ENCODE measurements at places on chromosomes 11 and 22. TPM values are rescaled to one million over a fixed set of nuclear protein-coding genes. Genes with fewer than 3 reads are reported as not detected.

Gene PSMC3
- total RNA-seq, result 665 TPM

Gene FJX1
- 38.3 TPM for total RNA-seq

Gene C11orf86
- not detected for total RNA-seq

Gene RAB3IL1
- total RNA-seq, result 8.5 TPM

Gene GRAP2
- total RNA-seq, result not detected

Gene DENND6B
- 1.2 TPM for total RNA-seq

Gene CDKN1C
- 32.5 TPM for total RNA-seq

Gene EMID1
- total RNA-seq, result 0.24 TPM

Gene TTC36
- not detected for total RNA-seq

Gene C11orf87
- total RNA-seq, result not detected

GRCh38 chr11:77503006-77503405 is 29.1 kb upstream of the PAK1 start:
- peak; percentile 11 for DNase-seq

- no peak for DNase-seq
Observed at GRCh38 chr22:20867179-20868024, 8.6 kb downstream of the SNAP29 start.

DNA sequence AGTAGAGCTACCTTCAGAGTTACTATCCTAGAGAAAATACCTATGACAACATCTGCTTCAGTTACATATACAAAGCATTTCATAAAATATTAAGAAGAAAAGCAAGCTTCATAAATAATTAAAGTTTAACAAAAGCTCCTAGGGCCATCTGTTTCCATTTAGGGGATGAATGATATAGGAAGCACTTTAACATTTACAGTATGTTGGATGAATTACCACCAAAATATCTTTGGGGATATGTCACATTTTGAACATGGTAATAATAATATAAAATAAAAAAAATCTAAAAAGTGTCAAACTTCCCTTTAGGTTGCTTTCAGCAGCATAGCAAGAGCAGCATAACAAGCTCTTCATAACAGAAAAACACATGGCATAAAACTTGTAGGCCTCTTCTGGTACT is 104.6 kb downstream of the ATG16L2 start:
- DNase-seq, result no peak

DNA sequence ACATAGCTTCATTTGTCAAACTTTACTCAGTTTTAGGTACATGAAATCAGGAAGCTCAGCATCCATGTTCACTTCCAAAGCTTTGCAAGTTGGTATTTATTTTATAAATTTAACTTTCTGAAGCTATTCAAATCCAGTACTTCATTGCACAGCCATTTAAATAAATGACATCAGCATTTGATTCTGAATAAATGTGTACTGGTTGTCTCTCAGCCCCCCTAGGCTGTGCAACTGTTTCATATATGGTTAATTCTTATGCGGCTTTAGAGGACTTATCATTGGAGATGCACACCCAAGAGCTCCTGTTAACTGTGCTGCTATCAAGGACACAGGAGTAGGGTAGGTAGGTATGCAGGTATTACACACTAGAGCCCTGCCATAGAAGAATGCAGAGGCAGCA is 325.1 kb downstream of the SOX6 start:
- no peak for DNase-seq

- DNase-seq, result peak; percentile 75
Observed at GRCh38 chr11:76524919-76525318, 80.1 kb downstream of the EMSY start.

- peak; percentile 76 for DNase-seq
Observed at GRCh38 chr11:114307524-114308203, 11.5 kb downstream of the NNMT start.

DNA sequence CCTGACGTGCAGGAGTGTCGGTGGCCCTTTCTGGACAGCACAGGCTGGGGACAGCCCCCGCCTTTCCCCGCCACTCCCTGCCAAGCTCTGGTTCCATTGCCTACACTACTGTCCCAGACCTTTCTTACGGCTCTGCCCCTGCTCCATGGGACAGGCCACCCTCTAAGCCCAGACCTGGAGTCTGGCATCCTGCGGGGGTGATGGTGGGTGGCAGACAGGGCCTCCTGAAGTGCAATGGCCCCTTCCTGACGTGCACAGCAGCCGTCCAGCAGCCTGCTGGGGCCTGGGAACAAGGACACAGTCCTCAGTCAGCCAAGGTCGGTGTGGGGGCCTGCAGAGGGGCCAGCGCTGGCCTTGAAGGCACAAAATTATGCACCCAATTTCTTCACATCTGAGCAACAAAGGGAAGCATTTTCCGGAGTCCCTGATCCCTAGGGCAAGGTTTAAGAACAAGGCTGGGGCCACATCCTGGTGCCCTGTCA is 79.7 kb upstream of the KCNQ1OT1 start:
- DNase-seq, result no peak

- peak; percentile 86 for DNase-seq
Observed at GRCh38 chr22:50582493-50583293, at the start of gene CHKB. TSS of gene CHKB (minus strand) at chr22:50582849. CDS start at chr22:50582781, 68 bp downstream.

GRCh38 chr11:13837286-13837685 is 125.2 kb upstream of the SPON1 start:
- DNase-seq, result peak; percentile 90

GRCh38 chr11:72685560-72686480 is 11.6 kb upstream of the PDE2A start:
- DNase-seq, result no peak

GRCh38 chr11:120703358-120704152 is 192.0 kb downstream of the GRIK4 start:
- DNase-seq, result no peak

GRCh38 chr11:95245038-95245437 is 14.0 kb upstream of the SESN3 start:
- peak; percentile 2 for DNase-seq

GRCh38 chr11:80993536-80993935 is 1552.7 kb upstream of the TENM4 start:
- DNase-seq, result no peak

GRCh38 chr11:41256041-41256440 is 203.4 kb downstream of the LRRC4C start:
- DNase-seq, result no peak

DNA sequence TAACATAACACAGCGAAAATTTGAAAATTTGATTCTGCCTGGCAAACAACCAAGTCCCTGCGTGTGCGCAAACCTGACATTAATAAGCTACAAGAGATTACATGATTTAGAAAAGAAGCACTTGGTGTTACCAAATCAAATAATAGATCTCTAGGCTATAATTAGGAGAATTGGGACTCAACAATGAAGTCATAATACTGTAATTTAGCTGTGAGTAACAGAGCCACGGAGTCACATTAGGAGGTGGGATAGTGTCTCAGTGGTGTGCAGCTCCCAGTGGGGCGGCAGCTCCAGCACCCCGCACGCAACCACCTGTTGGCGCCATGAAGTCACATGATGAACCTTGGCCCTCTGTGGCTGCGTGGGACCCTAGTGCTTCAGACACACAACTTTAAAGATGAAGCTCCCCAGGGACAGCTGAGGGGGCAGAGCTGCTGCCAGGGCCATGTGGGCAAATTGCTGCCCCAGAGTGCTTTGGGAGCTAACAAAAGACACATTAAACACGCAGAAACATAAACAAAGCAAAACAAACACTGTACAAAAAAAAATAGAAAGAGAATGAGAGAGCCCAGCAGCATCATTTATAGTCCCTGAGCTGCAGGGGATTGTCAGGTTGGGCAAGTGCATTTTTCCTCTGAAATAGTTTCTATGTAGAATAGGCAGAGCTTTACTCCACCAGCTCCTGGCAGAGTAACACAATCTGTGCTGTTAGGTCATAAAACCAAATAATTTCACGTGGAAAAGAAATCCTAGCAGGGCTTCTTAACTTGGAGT is 605.6 kb downstream of the SOX6 start:
- no peak for DNase-seq

GRCh38 chr11:130689222-130689908 is 226.9 kb downstream of the SNX19 start:
- DNase-seq, result no peak

GRCh38 chr11:44236296-44236695 is 73.6 kb downstream of the ALX4 start:
- no peak for DNase-seq

GRCh38 chr11:959027-959426 is 33.4 kb downstream of the AP2A2 start:
- no peak for DNase-seq

- peak; percentile 30 for DNase-seq
Observed at GRCh38 chr22:20080776-20081654, 974 bp downstream of the DGCR8 start.

DNA sequence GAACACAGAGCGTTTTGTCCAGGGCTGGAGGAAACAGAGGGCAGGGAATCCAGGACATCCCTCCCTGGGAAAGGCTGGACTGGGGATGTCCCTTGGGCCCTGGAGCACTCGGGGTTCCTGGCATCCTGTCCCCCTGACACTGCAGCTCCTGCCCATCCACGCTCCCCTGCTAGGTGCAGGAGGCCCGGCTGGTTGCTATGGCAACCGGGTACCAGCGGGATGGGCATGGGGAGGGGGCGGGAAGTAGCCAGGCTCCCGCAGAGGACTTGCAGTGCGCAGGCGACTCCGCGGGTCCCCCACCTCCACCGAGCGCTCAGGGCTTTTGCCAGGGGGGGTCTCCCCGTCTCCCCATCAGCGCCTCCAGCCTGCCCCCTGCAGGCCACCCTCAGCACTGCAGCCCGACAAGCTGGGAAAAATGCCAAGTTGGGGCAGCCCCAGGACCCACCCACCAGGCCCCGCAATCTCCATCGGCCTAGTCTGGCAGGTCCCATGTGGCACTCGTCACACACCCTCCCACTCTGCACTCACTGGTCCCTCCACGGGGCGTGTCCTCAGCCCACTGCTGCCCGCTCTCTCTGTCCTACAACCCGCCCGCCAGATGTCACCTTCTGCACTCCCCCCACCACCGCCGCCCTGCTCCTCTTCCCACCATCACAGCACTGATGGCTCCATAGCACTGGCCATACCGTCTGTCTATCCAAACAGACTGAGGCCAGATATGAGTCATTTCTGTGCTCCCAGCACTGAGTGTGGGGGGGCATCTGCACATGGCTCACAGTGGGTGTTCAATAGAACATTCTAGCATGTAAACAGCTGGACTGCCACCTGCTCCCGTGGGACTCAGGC is 31.5 kb downstream of the KIAA0930 start:
- DNase-seq, result peak; percentile 49

GRCh38 chr11:87493516-87493915 is 455.8 kb downstream of the TMEM135 start:
- DNase-seq, result no peak
